ENCODE measurements at places on chromosomes 5 and 9. TPM values are rescaled to one million over a fixed set of nuclear protein-coding genes. Genes with fewer than 3 reads are reported as not detected.

DNA sequence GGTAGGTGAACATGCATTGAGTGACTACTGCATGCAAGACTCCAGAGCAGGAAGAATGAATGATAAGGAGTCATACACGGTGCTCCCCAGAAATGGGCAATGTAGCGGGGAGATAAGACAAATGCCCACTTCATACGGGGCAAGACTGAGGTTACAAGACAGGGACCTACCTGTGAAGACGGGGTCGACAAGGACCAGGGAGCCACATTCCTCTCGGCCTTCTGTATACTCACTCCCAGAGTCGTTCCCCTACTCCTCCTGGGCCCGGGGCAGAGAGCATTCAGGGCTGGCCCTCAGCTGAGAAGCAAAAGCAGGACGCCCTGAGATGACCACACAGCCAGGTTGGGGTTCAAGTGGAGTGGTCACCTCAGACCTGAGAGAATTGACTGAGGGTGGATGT lies 26.7 kb downstream of the PITX1 start:
- no peak for DNase-seq

The SLF1 gene
- total RNA-seq, result 9.8 TPM

DNA sequence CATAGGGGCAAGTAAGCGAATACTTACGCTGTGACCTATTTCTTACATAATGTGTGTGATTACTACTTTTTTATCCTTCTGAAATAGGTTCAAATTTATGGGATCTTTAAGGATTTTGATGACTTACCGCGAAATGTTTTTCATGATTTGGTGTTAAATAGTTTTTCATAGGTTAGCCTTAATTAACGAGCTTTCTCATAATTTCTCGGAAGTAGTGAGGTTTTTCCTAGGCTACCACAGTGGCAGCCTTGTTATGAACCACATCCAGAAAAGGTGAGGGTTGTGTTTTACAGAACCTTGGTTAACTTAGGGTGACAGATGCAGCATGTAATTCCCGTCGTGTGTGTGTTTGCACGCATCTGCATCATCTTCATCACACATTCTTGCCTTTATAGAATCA lies 1.3 kb downstream of the SH3GL2 start:
- no peak for DNase-seq

The C1QTNF3 gene
- 6.2 TPM for total RNA-seq

The PIP5K1B gene
- 7.2 TPM for total RNA-seq

GRCh38 chr5:11684607-11685006 lies 219.6 kb downstream of the CTNND2 start:
- no peak for DNase-seq

DNA sequence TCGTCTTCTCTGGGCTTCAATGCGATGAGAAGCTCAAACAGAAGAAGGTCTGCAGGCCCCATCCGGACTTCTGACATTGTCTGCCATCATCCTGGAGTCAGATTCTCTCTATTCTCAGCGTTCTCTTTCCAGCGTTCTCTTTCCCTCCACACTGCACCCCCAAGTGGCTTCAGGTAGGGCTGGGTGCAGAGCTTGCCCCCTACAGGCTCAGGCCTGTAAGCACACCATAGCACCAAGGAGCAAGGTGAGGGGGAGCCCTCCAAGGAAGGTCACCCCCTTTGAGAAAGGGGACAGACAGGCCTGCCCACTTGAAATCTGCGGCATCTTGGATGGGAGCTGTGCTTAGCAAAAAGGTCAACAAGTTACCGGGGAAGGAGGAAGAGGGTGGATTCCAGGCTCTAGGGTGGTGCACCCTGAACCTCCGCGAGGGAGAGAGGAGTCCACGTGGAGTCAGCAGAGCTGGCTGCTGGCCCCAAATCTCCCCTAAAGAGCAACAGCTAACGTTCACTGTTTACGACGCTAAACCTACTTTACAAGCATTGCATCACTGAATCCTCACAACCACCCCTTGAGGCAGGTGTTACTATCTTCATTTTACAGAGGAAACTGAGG lies 27.5 kb downstream of the GPX3 start:
- DNase-seq, result peak; percentile 32

DNA sequence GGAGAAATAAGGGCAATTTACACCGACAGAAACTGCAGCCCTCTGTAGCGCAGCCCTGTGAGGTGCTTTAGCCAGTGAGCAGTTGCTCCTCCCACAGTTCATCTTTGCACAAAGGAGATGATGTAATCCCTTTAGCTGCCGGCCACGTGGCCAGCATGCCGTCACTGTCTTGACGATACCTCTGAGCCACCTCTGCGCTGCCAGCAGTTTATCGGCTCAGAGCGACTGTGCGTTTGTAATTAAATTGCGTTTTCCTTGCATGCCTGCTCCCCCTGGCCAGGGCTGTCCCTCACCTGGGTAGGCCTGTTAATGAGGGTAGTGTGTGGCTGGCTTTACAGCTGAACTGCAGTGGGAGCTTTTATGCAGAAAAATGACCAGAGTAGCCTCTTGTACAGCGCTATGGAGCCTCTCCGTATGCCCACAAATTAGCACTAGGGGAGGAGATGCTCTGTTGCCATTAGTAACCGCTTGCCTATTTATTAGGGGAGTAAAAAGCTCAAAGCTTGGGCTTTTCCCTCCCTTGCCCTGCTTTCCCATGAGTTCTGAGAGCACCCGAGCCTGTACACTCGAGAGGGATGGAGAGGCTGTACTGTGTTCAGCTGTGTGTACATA lies 107.0 kb downstream of the TRIO start:
- peak; percentile 69 for DNase-seq

DNA sequence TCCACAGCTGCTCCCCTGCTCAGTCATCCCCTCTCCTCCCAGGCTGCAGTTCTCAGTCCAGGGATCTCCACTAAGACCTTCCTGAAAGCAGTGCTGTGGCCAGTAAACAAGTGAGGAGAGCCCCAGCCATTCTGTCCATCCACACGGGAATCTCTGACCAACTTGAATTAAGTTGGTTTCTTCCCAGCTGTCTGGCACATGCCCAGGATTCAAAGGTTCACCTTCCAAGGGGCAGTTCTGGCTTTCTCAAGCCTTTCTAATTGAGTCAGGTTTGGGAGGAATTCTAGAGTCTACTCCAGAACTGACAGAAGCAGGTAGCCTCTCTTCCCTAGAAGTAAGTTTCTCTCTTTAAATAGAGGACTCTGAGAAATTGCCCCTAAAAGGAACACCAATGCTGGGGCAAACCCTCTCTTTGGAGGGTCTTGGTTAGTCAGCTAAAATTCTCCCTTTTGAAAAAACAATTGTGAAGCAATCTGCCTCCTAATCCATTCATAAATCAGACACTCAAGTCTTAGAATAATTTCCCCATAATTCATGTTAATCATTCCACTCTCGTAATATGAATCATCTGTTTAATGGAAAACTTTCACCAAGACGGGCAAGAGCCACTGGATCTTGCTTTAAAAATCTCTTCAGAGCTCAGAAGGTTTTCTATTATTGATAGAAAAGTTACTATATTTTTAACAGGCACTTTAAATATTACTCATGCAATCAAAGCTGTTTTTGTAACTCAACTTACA lies 133.8 kb downstream of the SPOCK1 start:
- DNase-seq, result no peak

GRCh38 chr9:128409978-128410377 lies 10.7 kb upstream of the CERCAM start:
- DNase-seq, result no peak

- peak; percentile 83 for DNase-seq
Measured at GRCh38 chr9:18442629-18443491, 31.1 kb upstream of the ADAMTSL1 start.

DNA sequence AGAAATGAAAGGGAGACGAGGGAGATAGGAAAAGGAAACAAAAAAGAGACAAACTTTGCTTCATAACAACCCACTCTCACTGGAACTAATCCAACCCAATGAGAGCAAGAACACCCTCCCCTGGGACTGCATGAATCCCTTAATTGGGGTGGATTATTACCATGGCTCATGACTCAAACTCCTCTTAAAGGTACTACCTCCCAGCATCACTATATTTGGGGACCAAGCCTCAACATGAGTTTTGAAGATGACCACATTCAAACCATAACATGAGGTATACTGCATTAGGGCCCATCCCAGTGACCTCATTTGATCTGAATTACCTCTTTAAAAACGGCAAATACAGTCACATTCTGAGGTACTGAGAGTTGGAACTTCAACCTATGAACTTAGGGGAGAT lies 8.0 kb downstream of the MTAP start:
- DNase-seq, result no peak

- DNase-seq, result no peak
Measured at GRCh38 chr5:160976181-160976580, 124.2 kb upstream of the ATP10B start.

The INSL6 gene
- not detected for total RNA-seq

DNA sequence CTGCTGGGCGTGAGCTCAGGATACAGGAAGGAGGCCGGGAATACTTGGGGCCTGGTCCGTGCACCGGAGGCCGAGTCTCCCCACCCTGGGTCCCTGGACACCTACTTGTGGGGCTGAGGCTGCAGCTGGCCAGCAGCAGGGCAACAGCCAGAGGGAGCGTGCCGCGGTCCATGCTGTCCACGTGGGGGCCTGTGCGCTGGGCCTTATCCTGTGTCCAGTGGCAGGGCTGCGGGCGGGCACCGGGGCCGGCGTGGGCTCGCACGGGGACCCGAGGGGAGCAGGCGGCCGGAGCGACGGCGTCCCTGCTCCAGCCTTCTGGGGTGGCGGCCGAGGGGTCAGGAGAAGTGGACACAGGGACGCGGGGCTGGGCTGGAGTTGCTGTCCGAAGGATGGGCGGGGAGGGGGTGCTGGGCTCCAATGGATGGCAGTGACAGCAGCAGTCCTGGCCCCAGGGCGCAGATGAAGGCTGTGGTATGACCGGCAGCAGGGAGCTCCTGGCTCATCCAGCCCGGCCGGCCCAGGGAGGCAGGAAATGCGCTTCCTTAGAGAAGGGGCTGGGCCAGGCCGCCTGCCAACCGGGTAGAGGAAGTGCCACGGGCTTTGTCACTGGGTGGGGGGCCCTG lies at the start of gene ENG:
Gene ENG (minus strand): TSS at position 475 of the 623 bp plus-strand sequence. CDS start 303 bp downstream, at position 172.
- peak; percentile 61 for DNase-seq

GRCh38 chr9:98289614-98290201 lies 34.3 kb upstream of the TBC1D2 start:
- no peak for DNase-seq

DNA sequence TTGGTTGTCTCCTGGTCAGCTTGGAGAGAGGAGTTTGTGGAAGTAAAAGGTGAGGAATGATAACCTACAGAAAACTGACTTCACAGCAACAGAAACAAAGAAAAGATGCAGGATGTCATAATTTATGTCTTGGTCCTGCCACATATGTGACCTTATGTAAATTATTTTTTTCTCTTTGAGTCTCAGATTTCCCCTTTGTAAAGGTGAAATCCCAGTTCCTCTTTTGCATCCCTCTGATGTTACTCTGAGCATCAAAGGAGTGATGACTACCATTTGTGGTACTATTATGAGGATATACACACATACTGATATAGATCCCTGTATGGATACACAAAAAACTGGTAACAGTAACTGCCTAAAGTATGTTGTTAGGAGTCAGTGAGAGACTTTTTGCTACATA lies 1.4 kb upstream of the THG1L start:
- no peak for DNase-seq

The SLC30A5 gene
- 52.9 TPM for total RNA-seq

GRCh38 chr9:102855641-102856040 lies 139.5 kb upstream of the CYLC2 start:
- DNase-seq, result no peak

DNA sequence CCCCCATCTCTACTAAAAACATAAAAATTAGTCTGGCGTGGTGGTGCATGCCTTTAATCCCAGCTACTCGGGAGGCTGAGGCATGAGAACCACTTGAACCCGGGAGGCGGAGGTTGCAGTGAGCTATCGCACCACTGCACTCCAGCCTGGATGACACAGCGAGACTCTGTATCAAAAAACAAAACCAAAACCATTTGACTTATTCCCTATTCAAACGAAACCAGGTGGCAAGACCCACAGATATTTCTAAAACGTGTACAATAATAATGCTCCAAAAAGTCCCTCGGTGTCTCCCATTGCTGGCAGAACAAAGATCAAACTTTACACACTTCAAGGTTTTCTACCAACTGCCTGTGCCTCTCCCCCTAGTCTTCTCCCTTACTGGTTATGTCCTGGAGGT lies 29.8 kb downstream of the HMGCR start:
- DNase-seq, result no peak
